Activated B cell treated with CpG ODN at 0.5 μM for 24 hours (primary cell): ENCODE measurements at places on chromosomes 1 and 21. TPM values are rescaled to one million over a fixed set of nuclear protein-coding genes. Genes with fewer than 3 reads are reported as not detected.

The FAM89A gene
- 5.2 and 5.3 TPM in 2 replicates for total RNA-seq

The TDRD5 gene
- not detected in 2 replicates for total RNA-seq

The OR2T35 gene
- 0.29 and 1.6 TPM in 2 replicates for total RNA-seq

The ZMYND12 gene
- 0.53 and 0.56 TPM in 2 replicates for total RNA-seq

The CYP4B1 gene
- not detected in 2 replicates for total RNA-seq

The RAB7B gene
- not detected in 2 replicates for total RNA-seq

The CASQ1 gene
- not detected in 2 replicates for total RNA-seq

The TTC39A gene
- total RNA-seq: 0.38 TPM in 1 of 2 replicates, not detected in the other

The TTC34 gene
- 3.6 and 4.5 TPM in 2 replicates for total RNA-seq

The VCAM1 gene
- total RNA-seq: not detected in 2 replicates

The HSD3B2 gene
- not detected in 2 replicates for total RNA-seq

The DNAI4 gene
- total RNA-seq: 0.75 and 3.4 TPM in 2 replicates

The TSPEAR gene
- total RNA-seq: not detected in 2 replicates

The LCE3E gene
- not detected in 2 replicates for total RNA-seq

- DNase-seq: no peak
Measured at GRCh38 chr1:18160290-18160942, 52.8 kb downstream of the IGSF21 start.

- DNase-seq: no peak
Measured at GRCh38 chr1:67216401-67216800, 50.1 kb downstream of the IL23R start.

GRCh38 chr1:230368363-230368762 lies 57.8 kb downstream of the PGBD5 start:
- DNase-seq: no peak

DNA sequence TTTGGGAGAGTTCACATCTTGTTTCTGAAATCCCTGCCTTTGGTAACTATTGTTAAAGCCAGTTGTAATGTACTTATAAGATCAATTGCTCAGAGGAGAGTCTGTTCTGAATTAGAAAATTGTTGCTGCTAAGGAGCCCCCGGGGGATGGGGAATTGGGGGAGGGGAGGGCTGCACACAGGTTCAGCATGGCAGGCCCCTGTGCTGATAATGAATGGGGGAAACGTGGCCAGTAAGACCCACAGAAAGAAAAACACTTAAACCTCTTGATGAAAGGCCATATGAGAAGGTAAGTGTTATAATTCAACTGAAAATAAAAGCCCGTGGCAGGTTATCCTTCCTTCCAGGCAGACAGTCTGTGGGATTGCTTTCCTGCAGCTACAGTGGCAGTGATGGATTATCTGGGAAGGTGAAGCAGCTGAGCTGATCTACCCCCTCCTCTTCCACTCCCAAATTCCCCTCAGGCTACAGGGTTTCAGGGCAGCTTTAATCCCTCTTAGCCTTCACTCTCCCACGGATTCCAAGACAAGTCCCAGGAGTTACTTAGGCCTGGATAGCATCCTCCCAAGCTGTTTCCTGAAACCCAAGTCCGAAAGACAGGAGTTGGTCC lies 398.8 kb downstream of the TBX15 start:
- no peak for DNase-seq

DNA sequence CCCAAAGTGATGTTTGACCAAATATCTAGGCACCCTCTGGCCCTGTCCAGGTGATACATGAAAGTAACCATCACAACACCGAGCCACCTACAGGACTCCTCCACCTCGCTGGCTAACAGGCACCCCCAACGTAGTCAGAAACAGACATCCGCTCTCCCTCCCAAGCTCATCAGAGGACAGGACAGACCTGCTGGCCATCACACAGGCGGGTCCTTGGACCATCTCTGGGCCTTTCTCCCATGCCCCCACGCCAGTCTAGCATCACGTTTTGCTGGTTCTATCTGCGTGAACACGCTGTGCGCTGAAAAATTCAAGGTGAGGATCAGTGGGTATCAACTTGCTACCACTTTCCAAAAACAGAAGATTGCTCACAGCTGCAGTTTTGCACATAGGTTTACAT lies 21.4 kb upstream of the ADARB1 start:
- DNase-seq: no peak

- DNase-seq: no peak
Measured at GRCh38 chr1:224377676-224378006, 21.0 kb downstream of the CNIH4 start.

GRCh38 chr1:50774759-50775351 lies 185.2 kb downstream of the FAF1 start:
- no peak for DNase-seq

GRCh38 chr1:171611306-171611705 lies 10.7 kb upstream of the MYOCOS start:
- no peak for DNase-seq

GRCh38 chr1:85027242-85027983 lies 20.9 kb downstream of the MCOLN3 start:
- no peak for DNase-seq

GRCh38 chr21:15752763-15753407 lies 23.1 kb downstream of the USP25 start:
- DNase-seq: no peak

GRCh38 chr1:37484325-37485051 lies 10.1 kb downstream of the ZC3H12A start:
- DNase-seq: no peak

DNA sequence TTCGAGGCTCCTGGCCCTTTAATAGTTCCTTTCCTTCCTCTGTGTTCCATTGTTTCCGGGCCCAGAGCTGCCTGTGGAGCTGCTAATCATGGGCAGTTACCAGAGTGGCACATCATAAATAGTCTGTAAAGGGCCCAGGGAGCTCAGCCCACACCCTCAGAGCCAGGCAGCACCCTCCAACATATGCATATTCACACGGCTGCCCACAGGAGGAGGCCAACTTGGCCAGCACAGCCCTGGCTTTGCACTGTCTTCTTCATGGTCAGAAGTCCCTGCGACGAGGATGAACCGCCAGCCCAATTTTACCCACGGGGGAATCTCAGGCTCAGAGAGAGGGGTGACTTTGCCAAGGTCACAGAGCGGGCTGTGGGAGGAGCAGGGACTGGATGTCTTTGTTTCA lies 172.5 kb downstream of the TRABD2B start:
- DNase-seq: no peak

GRCh38 chr1:31642897-31643296 lies 1.8 kb downstream of the PEF1 start:
- no peak for DNase-seq

- DNase-seq: no peak
Measured at GRCh38 chr21:35652872-35653271, 407.5 kb downstream of the SETD4 start.

DNA sequence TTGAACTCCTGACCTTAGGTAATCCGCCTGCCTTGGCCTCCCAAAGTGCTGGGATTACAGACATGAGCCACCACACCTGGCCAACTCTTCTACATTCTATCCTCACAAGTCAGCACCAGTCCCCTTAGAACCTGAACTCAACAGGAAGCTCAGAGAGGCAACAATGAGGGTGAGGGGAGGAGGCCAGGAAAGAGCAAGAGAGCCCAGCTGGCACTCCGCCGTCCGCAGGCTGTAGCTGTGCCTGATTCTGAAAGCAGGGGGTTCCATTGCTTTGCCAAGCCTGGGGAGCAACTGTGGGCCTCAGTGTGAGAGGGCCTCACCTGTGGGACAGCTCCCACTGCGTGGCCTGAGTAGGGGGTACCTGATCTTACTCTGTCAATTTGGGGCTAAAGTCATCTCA lies 18.7 kb downstream of the STK40 start:
- no peak for DNase-seq

GRCh38 chr1:167746013-167746672 lies 24.4 kb downstream of the MPZL1 start:
- DNase-seq: no peak

- DNase-seq: no peak
Measured at GRCh38 chr1:204256531-204256930, 42.7 kb upstream of the GOLT1A start.

- DNase-seq: no peak
Measured at GRCh38 chr1:8373581-8374241, 55.8 kb downstream of the SLC45A1 start.

DNA sequence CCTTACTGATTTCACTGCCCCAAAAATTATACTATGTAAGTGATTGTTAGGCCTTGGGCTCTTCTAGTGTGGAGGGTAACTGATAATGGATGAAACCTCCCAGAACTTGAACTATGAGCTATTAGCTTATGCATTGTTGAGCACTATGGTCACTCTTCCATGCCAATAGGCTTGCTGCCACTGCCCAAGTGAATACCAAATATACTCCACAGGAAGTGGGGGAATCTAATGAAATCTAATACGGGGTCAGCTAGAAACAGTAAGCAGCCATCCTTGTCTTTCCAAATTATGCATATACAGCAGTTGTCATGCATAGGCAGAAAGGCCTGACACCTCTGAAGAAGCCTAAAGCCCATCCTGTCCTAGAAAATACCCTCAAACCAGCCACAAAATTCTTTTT lies 198.7 kb upstream of the PTBP2 start:
- DNase-seq: no peak

DNA sequence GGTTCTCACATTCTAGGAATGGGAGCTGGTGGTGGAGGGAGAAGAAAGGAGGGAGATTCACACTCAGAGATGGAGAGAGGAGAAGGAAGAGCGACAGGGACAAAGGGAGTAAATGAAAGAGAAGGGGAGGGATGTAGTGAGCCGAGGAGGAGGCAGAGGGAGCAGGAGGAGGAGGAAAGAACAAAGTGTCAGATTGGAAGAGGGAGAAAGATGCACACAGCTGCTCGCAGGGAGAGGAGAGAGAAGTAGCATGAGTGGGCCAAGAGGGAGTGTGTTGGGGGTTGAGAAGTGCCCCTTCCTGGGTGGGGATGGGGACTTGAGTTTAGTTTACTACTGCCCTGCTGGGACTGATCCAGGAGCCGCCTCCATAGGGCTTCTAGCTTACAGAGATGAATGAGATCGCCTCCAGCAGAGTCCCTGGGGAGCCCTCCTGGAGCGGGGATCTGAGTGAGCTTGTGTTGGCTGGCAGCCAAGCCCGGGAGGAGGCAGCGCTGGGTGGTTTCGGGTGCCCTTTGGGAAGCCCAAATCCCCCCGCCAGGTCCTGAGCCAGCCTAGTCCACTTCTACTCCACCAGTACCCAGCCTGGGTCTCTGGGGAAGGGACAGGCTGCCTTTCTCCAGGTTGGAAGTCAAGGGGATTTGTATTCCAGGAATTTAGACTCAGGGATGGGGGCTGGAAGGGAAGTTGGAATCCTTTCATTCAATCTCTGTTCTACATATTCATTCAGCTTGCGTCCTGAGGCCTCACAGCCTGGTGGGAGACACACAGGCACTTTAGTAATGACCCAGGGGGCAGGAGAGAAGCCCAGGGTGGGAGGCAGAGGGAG lies 20.9 kb downstream of the PTPRU start:
- DNase-seq: no peak

- DNase-seq: no peak
Measured at GRCh38 chr1:41387667-41388091, 26.4 kb downstream of the FOXO6 start.

- DNase-seq: no peak
Measured at GRCh38 chr1:162912061-162912667, 51.2 kb upstream of the CCDC190 start.

GRCh38 chr1:26839339-26839722 lies 12.8 kb downstream of the ZDHHC18 start:
- DNase-seq: no peak

- no peak for DNase-seq
Measured at GRCh38 chr1:231376875-231377549, 38.9 kb downstream of the SPRTN start.

GRCh38 chr21:21373969-21374368 lies 375.8 kb downstream of the NCAM2 start:
- DNase-seq: no peak

- no peak for DNase-seq
Measured at GRCh38 chr1:112544011-112544688, 35.4 kb downstream of the WNT2B start.

DNA sequence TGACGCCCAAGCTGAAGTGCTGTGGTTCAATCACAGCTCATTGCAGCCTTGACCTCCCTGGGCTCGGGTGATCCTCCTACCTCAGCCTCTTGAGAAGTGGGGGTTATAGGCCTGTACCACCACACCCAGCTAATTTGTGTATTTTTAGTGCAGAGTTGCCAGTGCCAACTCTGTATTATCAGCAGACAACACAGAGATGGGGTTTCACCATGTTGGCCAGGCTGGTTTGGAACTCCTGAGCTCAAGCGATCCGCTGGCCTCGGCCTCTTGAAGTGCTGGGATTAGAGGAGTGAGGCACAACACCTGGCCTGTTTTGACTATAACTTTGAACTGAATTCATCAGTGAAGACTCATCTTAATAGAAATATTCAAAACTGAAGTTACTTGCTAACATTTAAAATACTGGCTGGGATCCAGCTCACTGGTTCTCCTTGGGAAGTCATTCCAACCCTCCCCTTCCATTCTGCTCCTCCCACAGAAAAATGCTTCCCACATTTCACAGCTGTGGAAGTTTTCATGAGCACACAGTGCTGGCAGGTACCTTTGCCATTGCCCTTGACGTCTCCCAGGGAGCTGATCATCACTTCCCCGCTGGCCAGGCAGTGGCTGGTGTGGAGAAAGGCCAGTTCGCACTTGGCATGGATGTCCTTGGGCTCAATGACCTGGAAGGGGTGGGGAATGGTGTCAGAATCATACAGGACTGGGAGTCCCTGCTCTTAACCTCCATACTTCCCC lies 4.7 kb downstream of the SELENBP1 start:
- DNase-seq: no peak

DNA sequence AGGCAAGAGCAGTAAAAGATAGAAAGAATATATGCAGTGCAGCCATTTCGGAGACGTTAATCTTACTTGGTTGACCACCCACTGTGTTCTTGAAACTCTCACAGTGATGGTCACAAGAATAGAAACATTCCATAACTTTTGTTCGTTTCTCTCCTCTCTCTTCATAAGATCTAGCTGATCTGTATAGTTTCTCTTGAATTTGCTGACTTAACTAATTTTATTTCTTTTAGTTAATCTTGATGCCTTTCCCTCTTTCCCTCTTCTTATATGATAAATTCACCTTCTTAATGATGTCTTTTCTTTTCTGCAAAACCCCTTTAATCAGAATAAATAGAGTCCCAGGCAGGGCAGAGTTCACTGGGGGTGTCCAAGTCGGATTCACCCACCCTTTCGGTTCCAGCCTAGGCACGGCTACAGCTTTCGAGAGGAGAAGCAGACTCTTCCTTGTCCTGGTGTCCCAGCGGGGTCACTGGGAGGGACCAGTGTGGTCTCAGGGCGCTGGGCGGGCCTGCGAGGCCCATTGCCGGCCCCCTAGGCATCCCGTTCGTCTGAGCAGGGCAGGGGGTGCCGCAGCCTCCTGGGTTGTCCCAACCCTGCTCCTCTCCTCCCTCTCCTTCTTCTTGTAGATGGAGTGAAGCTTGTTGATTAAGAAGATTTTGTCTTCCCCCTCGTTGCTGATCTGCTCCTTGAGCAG lies 39.8 kb downstream of the ZNF691 start:
- DNase-seq: no peak
